ENCODE measurements at places on chromosomes 3 and 15.

DNA sequence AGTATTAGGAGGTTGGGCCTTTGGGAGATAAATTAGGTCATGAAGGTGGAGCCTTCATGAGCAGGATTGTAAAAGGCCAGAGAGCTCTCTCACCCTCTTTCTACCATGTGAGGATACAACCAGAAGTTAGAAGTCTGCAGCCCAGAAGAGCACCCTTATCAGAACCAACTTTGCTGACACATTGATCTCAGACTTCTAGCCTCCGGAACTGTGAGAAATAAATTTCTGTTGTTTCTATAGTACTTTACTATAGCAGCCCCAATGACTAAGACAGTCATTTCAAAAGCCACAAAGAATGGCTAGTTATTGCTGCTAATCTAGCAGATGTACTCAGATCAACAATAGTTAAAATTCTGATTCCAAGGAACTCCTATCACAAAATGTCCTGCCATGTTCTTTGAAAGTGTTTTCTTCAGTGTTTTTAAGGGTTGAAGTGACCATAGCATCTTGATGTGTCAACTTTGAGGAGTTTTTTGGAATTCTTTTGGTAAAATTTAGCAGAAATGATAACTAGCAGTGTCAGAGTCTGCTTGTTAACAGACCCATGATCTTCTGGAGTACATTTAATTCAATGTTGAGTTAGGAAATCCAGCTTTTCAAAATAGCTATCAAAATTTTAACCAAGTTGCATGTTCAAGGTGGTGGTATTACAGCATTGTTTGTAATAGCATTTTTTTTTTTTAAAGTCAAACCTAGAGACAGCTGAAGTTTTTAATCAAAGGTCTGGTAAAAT, 10.3 kb downstream of the DZIP3 start:
- DNase-seq = no peak

DNA sequence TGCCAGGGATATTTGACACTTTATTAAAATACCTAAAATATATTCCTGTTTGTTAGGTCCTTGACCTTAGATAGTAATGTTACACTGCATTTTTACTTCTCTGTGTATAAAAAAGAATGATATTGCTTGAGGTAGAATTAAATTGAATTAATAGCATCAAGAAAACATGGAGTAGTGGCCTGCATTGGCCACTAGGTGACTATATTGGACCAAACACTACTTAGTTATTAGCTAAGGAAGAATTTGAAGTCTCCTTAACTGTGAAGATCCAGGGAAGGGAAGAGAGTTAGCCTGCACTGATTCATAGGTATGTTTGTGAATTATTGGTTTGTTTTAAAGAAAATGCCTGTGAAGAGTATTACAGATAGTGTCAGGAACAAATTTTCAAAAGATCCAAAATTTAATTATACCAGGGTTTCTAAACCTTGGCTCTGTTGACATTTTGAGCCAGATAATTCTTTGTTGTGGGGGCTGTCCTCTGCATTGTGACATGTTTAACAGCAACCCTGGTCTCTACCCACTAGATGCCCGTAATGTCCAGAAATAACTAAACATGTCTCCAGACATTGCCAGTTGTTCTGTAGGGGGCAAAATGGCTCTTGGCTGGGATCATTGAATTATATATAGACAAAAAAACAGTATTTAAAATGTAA, 103.6 kb upstream of the THSD4 start:
- no peak for DNase-seq

DNA sequence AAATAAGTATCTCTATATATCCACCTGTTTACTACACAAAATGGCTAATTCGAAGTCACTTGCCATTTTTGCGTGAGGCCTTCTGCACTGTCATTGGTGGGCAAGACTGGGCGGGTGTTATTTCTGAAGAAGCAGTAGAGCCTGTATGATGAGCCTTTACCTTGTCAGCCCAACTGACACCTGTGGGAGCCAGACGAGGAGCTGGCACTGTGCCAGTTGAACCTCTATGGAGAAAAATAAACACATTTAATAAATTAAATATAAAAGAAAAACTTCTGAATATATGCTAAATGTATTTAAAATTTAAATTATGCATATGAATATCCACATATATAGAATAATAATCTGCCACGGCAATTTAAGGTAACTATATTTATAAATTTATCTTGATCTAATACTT, 109.9 kb downstream of the SCAPER start:
- DNase-seq = no peak

GRCh38 chr3:135917076-135917475, 48.5 kb upstream of the PPP2R3A start:
- DNase-seq = no peak

- no peak for DNase-seq
These were observed 63.4 kb upstream of the CPB1 start for GRCh38 chr3:148763986-148764935.

GRCh38 chr15:72939514-72940228, 112.6 kb upstream of the NEO1 start:
- DNase-seq = no peak

GRCh38 chr3:120642368-120642948, 39.6 kb downstream of the HGD start:
- peak; percentile 4 for DNase-seq

- no peak for DNase-seq
These were observed 34.6 kb upstream of the ESYT3 start for GRCh38 chr3:138399766-138400165.

DNA sequence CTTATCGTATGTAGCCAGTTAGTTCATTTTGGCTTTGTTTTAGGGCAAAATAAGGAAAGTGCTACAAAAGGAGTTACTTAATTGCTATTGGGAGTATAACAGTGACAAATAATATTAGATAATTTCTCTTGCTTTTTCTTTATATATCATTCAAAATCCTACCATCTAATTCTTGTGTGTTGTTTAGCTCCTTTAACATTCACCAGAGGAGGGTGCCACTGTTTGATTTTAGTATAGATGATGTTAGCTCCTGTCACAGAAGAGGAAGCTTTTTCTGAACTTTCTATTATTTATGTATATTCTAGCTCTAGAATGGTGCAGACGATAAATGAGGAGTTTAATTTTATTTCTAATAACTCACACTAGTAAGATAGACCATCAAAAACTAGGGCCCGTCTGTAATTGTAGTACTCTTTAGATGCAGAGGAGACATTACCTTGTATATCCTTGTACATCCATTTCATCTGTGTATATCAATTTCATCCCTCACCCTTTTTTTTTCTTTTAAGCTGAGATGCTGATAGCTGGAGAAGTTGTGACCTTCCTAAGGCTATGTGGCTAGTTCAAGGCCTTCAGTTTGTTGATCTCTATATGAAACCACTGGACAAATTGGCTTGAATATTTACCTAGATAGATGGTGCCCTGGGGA, 3.0 kb downstream of the PPM1L start:
- no peak for DNase-seq

GRCh38 chr15:66241087-66241907, 12.3 kb downstream of the MEGF11 start:
- DNase-seq = no peak

GRCh38 chr3:55172913-55173312, 245.1 kb upstream of the LRTM1 start:
- DNase-seq = no peak

DNA sequence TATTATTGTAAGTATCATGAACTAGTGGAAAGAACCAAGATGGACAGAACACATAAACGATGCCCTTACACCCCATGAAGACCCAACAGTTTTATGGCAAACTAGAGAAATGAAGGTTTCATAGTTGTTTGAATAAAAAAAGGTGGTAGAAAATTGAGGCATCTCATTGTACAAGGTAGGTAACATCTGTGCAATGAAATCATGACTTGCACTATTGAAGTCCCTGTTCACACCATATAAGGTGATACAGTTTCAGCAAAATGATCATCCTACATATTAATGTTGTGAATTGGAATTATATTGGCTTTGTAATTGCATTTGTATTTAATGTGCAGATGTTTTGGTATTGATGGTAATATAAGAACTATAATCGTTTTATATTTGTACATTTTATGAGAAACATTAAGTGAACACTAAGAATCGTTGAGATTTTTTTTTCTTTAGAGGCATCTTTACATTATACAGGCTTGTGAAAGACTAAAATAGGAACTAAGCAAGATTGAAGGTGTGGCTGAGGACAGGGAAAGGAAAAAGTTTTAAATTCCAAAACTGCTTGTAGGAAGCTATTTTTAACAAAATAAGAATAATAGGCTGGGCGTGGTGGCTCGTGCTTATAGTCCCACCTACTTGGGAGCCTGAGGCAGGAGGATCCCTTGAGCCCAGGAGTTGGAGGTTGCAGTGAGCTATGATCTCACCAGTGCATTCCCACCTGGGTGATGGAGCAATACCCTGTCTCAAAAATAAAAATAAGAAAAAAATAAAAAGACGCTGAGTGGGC, 48.5 kb downstream of the CGNL1 start:
- no peak for DNase-seq

DNA sequence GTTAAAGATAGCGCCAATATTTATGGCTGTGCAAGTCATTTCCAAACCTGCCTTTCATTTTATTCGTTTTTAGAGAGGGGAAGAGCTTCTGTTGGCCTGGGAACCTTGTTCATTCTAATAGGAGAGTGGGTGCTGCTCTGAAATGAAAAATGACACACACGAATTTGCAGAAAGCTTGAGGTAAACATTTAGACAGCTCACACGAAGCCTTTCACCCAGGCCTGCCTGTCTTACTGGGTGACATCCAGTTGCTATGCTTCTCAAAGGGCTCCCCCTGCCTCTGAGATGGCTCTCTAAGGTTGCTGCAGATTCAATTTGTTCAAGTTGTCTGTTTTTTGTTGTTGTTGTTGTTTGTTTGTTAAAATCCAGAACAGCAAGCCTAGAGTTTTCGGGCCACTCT, 18.2 kb downstream of the PEX5L start:
- no peak for DNase-seq

DNA sequence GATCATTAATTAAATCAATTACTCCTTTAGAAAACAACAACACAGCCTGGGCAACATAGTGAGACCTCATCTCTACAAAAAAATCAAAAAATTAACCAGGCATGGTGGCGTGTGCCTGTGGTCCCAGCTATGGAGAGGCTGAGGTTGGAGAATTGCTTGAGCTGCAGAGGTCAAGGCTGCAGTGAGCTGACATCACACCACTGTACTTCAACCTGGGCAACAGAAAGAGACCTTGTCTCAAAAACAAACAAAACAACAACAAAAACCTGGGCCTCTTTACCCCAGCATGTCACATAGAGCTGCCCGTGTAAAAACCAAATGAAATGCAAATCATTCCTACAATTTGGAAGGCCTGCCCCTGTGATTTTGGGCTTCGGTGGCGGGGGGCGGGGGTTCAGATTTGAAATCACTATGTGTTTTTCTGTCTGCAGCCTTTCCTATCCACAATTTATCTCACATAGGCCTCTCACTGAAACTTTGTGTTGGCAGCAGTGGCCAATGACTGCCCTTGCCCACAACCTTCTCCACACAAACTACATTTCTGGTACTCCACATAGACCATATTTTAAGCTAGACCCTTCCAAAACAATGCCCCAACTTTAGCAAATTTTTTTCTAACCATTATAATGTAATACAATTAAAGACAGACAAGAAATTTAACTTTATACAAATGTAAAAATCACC, 6.5 kb downstream of the ADAM10 start:
- no peak for DNase-seq

DNA sequence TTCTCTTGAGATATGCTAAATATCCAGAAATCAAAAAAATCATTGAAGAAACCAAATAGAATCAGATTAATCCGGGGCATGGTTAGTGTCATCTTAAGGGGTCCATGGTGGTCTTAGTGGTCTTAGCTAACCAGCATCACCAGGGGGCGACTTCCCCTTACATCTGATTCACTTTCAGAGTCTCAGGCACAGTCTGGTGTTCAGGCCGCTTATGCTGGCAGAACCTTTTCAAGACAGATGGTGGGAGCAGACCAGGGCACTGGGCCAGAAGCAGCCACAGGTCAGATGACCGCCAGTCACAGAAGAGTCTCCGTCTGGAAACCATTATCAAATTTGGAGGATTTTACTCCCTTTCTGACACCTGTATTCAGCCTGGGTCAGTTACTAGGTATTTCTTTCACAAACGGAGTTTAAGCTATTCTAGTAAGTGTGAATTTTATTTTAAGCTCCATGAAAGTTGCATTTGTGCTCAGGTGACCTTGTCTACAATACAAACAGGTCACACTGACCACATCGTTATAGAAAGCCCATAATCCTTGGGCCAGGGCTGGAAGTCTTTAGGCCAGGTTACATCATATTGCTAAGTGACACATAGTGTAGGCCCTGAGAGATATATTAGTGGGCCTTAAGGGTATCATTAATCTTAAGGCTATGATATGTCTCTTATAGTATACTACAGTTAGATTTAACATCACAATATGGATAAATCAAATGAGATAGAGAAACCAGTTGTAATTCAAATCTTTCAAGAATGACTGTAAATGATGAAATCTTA, 365.5 kb downstream of the GBE1 start:
- no peak for DNase-seq

- DNase-seq = no peak
These were observed 323.0 kb downstream of the LPP start for GRCh38 chr3:188476935-188477334.

DNA sequence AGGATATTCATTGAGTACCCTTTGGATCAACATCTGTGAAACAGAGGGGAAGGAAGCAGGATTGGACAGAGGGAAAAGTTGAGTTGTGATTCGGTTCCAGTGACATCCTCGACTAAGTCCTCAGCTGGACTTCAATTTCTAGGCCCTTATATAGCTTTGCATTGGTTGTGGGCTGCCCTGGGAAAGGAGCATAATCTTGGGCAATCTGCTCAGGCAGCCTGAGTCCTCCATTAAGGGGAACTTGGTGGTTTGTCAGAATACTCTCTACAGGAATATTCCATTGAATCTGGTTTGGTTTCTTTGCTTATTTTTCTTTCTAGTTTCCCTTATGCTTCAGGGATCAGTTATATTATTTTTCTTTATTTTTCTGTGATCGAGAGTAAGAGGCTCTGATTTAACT, 94.1 kb downstream of the TCF12 start:
- no peak for DNase-seq

DNA sequence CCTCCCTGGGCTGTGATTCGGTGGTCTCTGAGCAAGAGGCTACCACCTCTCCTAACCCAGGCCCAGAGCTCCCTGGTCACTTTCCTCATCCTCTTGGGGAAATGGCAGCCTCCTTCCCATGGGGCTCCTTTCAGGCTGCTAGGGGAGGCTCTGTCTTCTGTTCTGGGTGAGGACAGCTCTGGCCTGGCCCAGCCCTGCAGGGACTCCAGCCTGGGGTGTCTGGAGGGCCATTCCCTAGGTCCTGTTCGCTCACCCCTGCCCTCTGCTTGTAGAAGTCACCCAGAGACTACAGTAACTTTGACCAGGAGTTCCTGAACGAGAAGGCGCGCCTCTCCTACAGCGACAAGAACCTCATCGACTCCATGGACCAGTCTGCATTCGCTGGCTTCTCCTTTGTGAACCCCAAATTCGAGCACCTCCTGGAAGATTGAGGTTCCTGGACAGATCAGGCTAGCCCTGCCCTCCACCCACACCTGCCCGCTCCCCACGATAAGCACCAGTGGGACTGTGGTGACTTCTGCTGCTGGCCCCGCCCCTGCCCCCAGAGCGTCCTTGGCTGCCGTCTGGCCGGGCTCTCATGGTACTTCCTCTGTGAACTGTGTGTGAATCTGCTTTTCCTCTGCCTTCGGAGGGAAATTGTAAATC, 30.9 kb downstream of the PRKCD start:
- DNase-seq = no peak

- no peak for DNase-seq
These were observed 74.0 kb upstream of the RAD18 start for GRCh38 chr3:9037144-9037711.

All from stimulated activated naive CD8-positive, alpha-beta T cell treated with anti-CD3 and anti-CD28 coated beads, Interleukin-15, Interleukin-2, amounts not matched to agents 100 U/mL and 50 U/mL, for 24 hours (primary cell).